ENCODE measurements at places on chromosomes 1 and 21.

- no peak for DNase-seq
Measured at GRCh38 chr1:201357636-201358348, 19.7 kb downstream of the TNNT2 start.

DNA sequence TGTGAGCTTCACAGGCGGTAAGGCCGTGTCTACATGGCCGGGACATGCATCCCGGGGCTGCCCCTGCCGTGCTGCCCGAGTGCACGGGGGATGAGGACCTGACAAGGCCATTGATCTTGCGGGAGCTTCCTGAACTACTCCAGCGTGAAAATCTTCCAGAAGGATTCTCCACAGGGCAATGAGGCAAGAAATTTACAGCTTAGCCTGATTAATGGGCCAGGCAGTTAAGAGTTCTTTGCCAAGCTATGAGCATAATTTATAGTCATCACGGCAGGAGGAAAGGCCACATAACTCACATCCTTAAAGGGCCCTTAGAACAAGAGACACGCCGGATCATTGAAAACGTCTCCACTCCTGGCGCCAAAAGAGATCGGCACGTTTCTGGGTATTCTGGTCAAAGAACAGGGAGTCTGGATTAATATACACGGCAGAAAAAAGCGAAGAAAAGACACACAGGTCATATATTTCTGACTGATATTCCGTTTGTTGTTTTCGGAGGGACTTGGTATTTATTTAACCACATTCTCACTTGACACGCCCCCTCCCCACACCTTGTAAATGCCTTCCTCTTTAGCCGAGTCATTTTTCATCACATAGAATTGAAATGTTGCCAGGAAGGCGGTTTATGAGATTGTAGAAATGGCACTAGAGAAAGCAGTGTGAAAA is 180.5 kb downstream of the DYRK1A start:
- DNase-seq, result peak; percentile 20

- peak; percentile 44 for DNase-seq
Measured at GRCh38 chr1:178530037-178530402, 17.1 kb downstream of the TEX35 start.

DNA sequence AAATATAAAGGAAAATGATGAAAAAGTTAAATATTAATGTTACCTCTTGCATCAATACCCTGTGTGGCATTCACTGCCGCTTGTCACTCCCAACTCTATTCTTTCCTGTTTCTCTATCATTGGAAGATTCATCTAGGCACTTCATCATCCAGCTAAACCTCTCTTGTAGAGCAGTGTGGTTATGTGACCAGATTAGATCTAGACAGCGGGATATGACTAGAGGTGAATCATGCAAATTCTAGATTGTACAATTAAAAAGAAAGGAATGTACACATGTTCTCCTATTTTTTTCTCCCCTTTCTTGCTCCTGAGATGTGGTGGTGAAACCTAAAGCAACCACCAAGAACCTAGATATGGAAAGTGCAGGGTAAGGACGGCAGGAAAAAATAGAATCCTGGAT is 174.1 kb downstream of the LBR start:
- DNase-seq, result no peak

DNA sequence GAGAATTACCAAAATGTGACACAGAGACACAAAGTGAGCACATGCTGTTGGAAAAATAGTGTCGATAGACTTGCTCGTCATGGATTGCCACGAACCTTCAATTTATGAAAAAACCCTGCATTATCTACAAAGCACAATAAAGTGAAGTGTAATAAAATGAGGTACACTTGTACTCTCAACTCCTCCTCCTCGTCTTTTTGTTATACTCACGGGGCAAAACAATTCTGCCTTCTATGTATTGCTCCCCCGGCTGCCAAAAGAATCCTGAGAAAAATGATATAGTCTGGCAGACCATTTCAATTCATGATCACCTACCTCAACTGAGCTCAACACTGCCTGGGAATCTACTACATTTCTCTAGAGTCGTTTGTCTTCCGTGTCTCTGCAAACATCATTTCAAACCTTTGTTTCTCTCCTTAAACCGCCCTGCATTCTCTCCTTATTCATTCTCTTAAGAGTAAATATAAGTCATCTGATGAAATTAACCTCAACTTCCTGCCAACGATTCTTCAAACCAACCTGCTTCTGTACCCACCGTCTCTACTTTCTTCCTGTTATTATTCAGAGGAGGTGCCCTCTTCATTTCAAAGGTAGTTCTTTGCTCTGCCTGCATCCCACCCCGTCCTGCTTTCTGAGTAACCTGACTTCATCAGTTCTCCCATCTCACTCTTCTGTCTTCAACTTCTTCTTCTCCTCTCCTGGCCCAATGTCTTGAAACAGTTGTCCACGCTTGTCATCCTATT is 12.9 kb upstream of the IL19 start:
- DNase-seq, result no peak

DNA sequence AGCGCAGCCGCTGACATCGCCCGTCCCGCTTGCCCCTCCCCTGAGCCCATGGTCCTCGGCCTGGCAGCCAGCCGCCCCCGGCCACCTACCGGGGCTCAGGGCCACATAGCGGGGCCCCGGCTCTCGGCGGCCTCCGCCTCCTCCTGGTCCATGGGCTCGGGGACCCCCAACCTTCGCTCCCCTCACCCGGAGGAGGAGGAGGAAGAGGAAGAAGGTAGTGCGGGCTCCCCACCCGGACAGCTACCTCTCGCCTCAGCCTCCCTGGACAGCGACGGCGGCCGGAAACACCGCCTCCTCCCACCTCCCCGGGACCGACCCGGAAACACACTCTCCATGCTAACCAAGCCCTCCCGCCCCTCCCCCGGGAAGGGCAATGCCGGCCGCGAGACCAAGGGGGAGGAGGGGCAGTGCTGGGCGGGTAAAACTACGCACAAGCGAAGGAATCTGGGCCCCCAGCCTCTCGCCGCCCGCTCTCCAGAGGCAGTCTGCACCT is at the start of gene KIAA0319L:
Gene KIAA0319L (minus strand): TSS at position 286 of the 493 bp plus-strand sequence. CDS start 2,912 bp downstream, outside the sequence.
- DNase-seq, result no peak

- peak; percentile 42 for DNase-seq
Measured at GRCh38 chr1:156502391-156502893, 1.9 kb upstream of the MEF2D start.

DNA sequence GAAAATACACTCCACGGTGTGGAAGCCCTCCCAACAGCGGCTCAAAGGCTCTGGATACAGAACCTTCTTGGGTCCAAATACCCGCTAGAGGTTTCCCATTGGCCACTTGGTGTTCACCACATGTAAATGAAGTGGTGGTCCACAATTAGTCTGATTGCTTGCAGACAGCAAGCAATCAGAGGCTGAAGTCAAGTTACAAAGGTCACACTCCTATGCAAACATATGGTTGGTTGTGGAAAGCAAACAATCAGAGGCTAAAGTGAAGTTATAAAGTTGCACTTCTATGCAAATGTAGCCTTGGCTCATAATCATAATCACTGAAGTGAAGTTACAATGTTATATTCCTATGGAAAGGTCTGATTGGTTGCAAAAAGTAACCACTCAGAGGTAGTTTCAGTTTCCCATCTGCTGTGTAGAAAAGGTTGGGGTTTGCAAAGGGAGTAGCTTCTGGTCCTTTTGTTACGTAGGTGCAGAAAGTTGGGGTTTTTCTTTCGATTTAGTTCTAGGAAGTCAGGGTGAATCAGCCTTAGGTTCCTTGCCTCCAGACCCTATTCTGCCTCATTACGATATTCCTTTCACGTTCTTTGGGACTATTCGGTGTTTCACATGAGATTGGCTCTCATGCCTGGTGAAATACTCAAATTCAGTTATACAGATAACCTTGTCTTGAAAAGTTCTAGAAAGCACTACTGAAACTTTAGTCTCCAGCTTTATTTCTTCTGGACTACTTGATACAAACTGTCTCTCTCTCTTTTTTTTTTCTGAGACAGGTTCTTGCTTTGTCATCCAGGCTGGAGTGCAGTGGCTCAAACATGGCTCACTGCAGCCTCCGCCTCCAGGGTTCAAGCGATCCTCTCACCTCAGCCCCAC is 36.7 kb upstream of the MTF2 start:
- DNase-seq, result peak; percentile 2

GRCh38 chr1:234647245-234647644 is 37.3 kb upstream of the IRF2BP2 start:
- no peak for DNase-seq

DNA sequence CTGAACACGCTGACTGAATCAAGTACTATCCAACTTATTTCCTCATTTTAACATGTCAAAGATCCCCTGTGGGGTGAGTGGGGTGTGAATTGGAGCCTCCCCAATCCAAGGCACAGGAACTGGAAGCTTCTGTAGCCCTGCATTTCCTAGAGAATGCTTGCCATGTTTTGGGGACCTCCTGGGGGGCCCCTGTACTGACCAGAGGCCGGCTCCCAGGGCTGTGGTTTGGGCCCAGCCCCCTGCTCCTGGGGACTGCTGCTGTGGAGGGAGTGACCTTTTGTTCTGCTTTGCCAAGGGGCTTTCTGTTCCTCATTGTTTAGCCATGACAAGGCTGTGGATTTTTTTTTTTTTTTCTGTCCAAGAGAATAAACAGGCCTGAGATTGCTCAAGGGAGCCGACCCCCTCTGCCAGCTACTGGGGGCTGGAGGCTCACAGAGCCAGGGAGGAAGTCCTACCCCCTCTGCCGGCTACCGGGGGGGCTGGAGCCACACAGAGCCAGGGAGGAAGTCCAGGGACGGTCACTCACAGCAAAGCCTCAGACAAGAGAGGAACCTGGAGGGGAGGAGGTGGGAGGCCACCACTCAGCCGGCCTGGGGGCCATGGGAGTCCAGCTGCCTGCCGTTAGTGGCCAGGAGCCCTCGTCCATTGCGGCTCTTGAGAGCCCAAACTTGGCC is 17.4 kb downstream of the TNFRSF1B start:
- peak; percentile 92 for DNase-seq

DNA sequence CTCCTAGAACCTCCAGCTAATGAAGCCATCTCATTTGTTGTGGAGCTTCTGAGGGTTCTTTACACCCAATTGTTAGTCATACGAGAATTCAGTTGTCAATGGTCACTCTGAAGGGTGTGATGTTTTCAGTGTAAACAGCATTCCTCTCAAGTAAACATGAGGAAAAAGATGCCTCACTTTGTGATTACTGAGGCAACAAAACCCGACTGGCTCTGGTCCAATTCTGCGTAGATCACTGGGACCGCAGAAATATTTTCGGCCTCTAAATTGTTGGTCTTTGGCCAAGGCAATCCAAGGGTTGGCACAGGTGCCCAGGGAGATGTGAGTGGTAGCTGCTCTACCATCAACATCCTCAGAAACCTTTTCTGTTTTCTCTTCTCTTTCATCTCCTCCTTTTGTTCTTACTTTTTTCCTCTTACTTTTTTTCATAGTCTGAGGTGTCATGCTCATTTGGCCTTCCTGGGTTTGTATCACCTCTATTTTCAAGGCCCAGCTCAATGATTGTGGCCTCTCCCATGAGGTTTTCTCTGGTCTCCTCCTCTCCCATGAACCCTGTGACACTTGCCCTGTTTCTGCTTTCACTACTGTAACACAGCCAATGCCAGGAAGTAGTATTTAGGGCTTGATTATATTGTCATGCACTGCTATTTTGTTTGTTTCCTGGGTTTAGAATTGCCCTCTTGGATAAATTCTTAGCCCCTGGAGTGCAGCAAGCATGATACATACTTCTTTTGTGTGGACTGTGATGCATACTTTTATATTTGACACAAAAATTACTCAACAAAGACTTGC is 221.9 kb downstream of the TNR start:
- no peak for DNase-seq

DNA sequence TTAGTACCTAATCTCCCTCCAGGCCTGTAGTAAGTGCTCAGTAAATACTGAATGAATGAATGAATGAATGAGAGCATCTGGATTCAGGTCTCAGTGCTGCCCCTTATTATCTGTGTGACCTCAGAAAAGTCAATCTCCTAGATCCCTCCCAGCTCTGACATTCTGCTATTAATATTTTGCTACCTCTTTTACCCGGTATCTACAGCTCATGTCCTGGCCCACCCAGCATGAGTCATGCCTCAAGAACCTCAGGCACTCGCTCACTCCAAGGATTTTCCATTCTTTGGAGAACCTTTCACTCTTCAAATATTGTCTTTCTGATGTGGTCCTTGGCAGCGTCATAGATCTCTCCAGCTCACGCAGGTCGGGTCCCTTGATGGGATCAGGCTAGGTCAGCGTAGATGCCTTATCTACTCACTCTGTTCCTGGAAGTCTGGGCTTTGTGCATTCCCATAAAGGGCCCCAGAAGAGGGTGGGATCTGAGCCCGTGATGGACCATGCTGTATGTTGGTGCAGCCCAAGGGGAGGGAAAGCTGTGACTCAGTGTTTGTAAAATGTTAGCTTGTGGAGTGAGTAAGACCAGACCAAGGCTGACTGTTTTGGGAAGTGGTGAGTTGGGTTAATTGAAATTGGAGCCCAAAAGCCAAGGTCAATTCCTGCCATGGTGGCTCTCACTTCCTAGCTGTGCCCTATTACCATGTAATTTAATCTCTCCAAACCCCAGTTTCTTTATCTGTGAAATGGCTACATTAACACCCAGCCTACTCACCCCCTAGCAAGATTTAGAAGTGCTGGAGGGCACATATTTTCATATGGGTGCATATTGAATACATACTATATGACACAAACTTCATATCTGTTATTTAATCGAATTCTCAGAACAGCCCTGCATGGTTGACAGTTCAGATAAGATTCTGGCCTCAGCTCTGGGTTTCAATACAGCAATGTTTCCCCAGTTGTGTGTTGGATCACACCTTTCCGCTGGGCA is 214.1 kb upstream of the USP24 start:
- DNase-seq, result peak; percentile 100

- no peak for DNase-seq
Measured at GRCh38 chr1:100538913-100539835, 1.2 kb downstream of the GPR88 start.

GRCh38 chr1:173444757-173445156 is 32.4 kb upstream of the PRDX6 start:
- DNase-seq, result no peak

GRCh38 chr1:153040950-153041631 is at the start of gene SPRR2D:
Gene SPRR2D (minus strand): TSS chr1:153041120. CDS start chr1:153040346, 774 bp downstream.
- DNase-seq, result no peak

- no peak for DNase-seq
Measured at GRCh38 chr1:15681349-15682292, 2.5 kb upstream of the PLEKHM2 start.

DNA sequence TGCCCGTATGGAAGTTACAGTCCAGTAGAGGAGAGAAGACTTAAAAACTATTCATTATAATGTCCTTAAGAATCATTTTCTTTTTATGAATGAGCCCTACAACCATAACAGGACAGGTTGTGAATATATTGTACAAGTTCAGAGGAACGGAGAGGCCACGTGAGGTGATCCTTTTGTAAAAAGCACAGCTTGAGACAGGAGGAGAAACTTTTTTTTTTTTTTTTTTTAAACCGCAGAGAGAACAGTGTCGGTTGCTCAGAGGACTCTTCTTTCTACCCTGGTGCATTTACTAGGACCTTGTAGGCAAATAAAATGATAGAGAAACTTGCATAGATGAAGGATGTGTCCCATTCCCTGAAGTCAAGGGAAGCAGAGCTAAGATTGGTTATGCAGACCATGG is 32.1 kb downstream of the DYRK1A start:
- no peak for DNase-seq
